ENCODE measurements at places on chromosomes 3 and 15.

- H3K27me3 ChIP-seq, result peaks cover 12% of the 10 kb centered on the region
- no peaks in the 10 kb centered on the region for H3K36me3 ChIP-seq
- no peak overlapping the region for H3K27ac ChIP-seq
- no peak overlapping the region for H3K4me3 ChIP-seq
Measured at GRCh38 chr15:26157081-26157480, 294.0 kb upstream of the ATP10A start.

DNA sequence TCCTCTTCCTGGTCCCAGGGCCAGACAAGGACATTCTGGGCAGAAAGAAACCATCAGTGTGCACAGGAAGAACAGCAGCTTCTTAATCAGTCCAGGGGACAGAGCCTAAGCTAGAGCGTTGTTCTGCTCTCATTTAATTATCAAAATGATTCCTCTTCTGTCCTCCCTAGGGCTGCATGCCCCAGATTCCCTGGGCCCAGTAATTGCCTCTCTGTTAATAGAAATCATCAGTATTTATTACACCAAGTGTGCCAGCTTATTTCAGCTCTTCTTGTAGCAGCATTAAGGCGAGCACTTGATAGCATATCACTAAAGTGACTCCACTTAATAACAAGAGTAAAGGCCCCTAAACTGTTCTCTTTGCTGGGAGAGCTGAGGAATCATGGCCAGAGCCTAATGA lies 72.1 kb downstream of the WDR76 start:
- H3K27me3 ChIP-seq, result no peaks in the 10 kb centered on the region
- DNase-seq, result no peak
- H3K4me1 ChIP-seq, result no peaks in the 10 kb centered on the region
- H3K36me3 ChIP-seq, result no peaks in the 10 kb centered on the region

GRCh38 chr15:65304381-65305149 lies at the start of gene RNU5B-1:
Gene RNU5B-1 (plus strand): TSS chr15:65304677.
- DNase-seq, result peak; percentile 70
- no peaks in the 10 kb centered on the region for H3K4me1 ChIP-seq
- H3K27me3 ChIP-seq, result no peaks in the 10 kb centered on the region
- no peaks in the 10 kb centered on the region for H3K36me3 ChIP-seq

DNA sequence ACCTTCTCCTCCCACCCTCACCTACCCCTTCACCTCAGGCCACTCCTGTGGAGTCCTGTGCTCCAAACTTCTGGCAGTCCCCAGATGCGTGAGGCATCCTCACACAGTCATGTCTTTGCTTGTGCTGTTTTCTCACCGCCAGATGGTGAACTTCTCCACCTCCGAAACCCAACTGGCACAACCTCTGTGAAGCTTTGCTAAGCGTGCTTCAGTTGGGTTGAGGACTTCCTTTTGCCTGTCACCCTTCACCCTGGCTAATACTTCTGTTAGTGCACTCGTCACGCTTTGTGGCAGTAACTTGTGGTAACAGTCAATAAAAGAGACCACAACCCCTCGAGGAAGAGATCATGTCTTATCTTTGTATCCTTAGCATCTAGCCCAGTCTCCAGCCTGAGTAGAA lies 42.0 kb upstream of the SKOR1 start:
- H3K4me1 ChIP-seq, result no peaks in the 10 kb centered on the region
- no peak overlapping the region for H3K4me3 ChIP-seq
- no peak for DNase-seq

DNA sequence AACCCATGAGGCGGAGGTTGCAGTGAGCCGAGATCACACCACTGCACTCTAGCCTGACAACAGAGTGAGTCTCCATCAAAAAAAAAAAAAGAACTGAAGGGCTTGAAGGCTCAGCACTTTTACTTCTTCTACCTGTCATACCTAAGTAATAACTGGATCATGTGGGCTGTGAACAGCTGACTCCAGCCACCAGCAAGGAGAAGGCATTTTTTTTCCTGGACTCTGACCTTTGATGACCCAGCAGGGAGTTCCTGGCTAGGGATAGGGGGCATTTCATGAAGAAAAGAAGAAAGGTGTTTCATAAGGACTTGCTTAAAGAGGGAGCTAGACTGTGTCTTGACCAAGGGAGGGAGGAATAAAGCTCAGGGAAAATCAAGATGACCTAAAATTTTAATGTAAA lies 266.0 kb downstream of the ZNF621 start:
- H3K27ac ChIP-seq, result no peak overlapping the region
- no peaks in the 10 kb centered on the region for H3K27me3 ChIP-seq
- no peak for DNase-seq
- H3K36me3 ChIP-seq, result no peaks in the 10 kb centered on the region
- H3K4me3 ChIP-seq, result no peak overlapping the region
- H3K4me1 ChIP-seq, result no peaks in the 10 kb centered on the region

DNA sequence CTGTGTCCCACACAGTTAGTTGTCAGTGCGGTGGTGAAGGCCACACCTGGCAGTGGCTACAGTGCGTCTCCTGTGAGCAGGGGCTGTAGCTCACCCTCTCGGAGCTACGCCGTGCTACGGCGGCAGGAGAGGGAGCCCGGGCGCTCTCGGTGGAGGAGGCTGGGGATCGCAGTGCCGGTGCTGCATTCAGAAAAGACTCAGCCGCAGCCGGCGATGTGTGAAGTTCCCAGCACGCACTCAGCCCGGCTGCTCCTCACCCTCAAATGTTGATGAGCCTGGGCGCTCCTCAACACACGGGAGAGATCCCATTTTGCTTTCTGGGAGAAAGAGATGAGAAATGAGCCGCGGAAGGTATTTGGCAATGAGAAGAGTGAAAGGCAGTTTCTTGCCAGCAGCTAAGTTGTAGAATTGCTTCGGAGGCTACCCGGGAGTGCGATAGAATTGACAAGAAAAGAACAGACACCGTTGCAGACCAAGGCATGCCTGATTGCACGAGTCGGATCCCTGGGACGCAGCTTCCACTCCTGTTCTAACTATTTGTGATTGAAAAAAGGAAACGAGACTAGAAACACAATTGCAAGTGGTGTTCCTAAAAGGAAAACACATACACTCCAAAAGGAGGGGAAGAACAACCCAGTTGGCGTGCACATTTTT lies at the start of gene UNC13C:
TSS of gene UNC13C (plus strand) at position 189 of the 654 bp plus-strand sequence. CDS start 34,463 bp downstream, outside the sequence.
- peak within 1 kb of the TSS; percentile 59 for H3K27ac ChIP-seq
- no peaks in the 10 kb centered on the region for H3K36me3 ChIP-seq
- peak within 1 kb of the TSS; percentile 20 for H3K4me3 ChIP-seq
- no peaks in the 10 kb centered on the region for H3K4me1 ChIP-seq
- peaks cover 4% of the 10 kb centered on the region for H3K27me3 ChIP-seq

- H3K4me1 ChIP-seq, result no peaks in the 10 kb centered on the region
- no peak for DNase-seq
- H3K4me3 ChIP-seq, result no peak overlapping the region
- H3K27ac ChIP-seq, result no peak overlapping the region
- no peaks in the 10 kb centered on the region for H3K36me3 ChIP-seq
Measured at GRCh38 chr3:74624301-74624700, 9.8 kb upstream of the CNTN3 start.

DNA sequence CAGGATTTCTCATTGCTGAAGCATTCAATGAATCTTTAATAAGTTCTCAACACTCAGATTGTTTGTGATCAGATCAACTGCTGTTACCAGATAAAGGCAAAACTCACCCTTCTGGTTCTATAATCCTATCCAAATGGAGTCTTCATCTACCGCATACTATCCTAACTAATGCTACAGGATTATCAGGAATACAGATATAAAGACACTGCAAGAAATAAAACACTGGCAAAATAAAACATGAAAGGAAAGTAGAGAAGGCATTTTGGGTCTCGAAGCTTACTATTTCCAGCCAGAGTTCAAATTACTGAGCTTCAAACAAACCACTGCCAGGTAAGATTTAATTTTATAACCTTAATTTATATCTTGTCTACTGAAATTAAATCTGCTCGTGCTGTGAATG lies 524 bp downstream of the CHRM5 start:
- H3K27ac ChIP-seq, result no peak overlapping the region
- H3K4me3 ChIP-seq, result no peak overlapping the region
- no peaks in the 10 kb centered on the region for H3K4me1 ChIP-seq
- H3K36me3 ChIP-seq, result no peaks in the 10 kb centered on the region
- H3K27me3 ChIP-seq, result no peaks in the 10 kb centered on the region
- DNase-seq, result no peak

DNA sequence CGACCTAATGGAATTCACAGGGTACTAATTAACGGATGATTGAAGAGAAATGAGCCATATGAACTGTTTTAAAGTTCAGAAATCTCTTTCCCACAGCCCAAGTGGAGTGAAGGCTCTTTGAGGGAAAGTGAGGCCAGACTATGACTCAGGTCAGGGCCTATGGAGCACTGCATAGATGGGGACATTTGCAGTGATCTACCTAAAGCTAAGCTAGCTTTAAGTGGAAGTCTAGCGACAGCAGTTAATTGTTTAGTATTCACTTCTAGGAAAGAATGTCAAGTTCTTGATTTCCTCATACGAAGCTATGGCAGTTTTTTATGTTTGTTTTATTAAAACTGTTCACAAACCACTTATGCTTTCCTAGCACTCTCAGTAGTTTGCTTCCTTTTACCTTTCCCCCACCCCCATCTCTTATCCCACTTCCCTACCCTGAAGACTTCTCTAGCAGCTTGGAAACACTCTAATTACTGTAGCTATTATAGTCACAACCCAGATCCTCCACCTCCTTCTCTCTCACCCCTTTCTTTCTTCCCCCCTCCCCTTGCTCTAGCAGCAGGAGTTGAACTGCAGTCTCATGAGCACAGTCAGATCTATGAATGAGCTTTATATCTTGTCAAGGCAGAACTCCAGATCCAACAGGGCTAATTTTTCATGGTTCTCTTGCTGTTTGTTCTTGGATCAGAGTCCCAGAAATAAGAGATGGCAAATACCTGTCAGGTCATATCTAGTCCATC lies 6.2 kb downstream of the ZNF609 start:
- H3K4me3 ChIP-seq, result no peak overlapping the region
- no peaks in the 10 kb centered on the region for H3K36me3 ChIP-seq
- no peak overlapping the region for H3K27ac ChIP-seq
- no peaks in the 10 kb centered on the region for H3K27me3 ChIP-seq
- no peak for DNase-seq
- peaks cover 8% of the 10 kb centered on the region for H3K4me1 ChIP-seq

- no peak overlapping the region for H3K4me3 ChIP-seq
- H3K36me3 ChIP-seq, result no peaks in the 10 kb centered on the region
- H3K27me3 ChIP-seq, result no peaks in the 10 kb centered on the region
- no peak for DNase-seq
Measured at GRCh38 chr15:49865925-49866757, 245.3 kb downstream of the DTWD1 start.
